ENCODE measurements at places on chromosomes 5 and 9.

GRCh38 chr5:103428411-103428871 is 134.1 kb downstream of the NUDT12 start:
- peak; percentile 83 for DNase-seq

- DNase-seq: peak; percentile 17
Measured at GRCh38 chr5:115686051-115686737, 60.4 kb upstream of the TMED7 start.

- peak; percentile 39 for DNase-seq
Measured at GRCh38 chr9:74951725-74952151, 974 bp downstream of the C9orf40 start.

GRCh38 chr9:131585375-131585774 is 40.1 kb downstream of the PRRT1B start:
- peak; percentile 23 for DNase-seq

- peak; percentile 68 for DNase-seq
Measured at GRCh38 chr5:140145818-140146522, 20.2 kb downstream of the IGIP start.

DNA sequence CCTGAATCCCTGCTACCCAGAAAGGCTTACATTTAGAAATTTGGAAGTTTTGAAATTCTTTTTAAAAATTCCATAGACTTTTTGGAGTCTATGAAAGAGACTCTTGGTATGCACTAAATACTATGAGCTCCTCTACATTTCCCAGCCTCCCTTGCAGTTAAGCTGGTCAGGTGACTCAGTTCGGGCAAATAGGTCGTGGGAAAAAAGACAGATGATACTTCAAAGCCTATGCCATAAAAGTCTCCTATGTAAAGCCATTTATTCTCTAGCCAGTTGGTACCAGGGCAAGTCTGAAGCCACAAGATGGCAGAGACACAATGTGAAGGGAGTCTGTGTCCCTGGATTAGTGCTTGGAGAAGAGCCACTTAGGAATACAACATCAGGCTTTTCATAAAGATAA is 101.8 kb downstream of the BOD1 start:
- DNase-seq: no peak

- peak; percentile 21 for DNase-seq
Measured at GRCh38 chr5:107668154-107669095, 2.3 kb downstream of the EFNA5 start.

- DNase-seq: peak; percentile 5
Measured at GRCh38 chr5:39115644-39116343, 41.6 kb upstream of the RICTOR start.

GRCh38 chr5:104443706-104444105 is 881.1 kb upstream of the NUDT12 start:
- no peak for DNase-seq

GRCh38 chr9:104553261-104553660 is 15.7 kb upstream of the OR13C8 start:
- DNase-seq: no peak

GRCh38 chr9:37801959-37802711 is 1.5 kb downstream of the DCAF10 start:
- no peak for DNase-seq

GRCh38 chr5:110917161-110917875 is 154.2 kb upstream of the TSLP start:
- peak; percentile 51 for DNase-seq
